Stimulated activated CD4-positive, alpha-beta T cell treated with anti-CD3 and anti-CD28 coated beads, Interleukin-1b, Interleukin-23, amount 100 ng/mL, for 48 hours (primary cell): ENCODE measurements at places on chromosomes 2 and 18.

DNA sequence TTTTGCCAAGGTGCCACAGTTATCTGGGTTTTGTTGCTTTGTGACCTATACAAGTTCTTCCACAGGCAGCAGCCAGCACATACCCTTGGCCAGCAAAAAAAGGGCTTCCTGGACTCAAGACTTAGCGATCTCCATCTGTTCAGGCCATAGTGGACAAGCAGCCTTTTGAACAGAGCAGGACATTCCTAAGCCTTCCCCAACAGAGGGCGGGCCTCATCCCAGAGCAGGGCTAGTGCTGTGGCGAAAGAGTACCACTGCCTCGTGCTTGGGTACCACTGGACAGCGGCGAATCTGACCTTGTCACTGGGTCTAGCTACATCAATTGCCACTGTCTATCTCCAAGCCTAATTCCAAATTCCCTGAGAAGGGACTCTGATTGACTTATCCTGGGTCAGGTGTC lies 56.4 kb downstream of the NAB1 start:
- no peak for DNase-seq

GRCh38 chr18:56166914-56167313 lies 471.5 kb downstream of the TXNL1 start:
- no peak for DNase-seq

DNA sequence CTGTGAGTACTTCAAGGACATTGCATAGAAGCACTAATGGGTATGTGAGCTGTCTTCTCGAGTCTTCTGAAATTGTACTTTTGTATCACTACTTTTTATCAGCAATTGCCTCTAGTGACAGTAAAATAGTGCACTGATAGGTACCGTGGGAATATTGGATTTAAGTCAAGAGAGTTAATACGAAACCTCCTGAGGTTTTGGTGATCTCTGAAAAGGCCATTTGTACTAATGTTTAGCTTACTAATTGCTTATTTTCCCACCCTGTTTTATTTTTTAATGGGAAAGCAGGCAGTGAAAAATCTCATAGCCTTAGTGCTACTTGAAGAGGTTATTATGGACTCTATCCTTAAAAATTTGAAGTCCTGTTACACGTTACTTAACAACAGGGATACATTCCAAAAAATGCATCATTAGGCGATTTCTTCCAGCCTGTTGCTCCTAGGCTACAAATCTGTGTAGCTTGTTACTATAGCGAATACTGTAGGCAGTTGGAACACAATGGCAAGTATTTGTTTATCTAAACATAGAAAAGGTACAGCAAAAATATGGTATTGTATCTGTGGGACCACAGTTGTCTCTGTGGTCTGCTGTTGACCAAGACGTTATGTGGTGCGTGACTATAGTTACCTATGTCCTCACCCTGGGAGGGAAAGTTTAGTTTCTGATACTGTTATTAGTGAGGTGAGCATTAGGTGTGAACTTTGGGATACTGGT lies 65.9 kb downstream of the CAB39 start:
- DNase-seq = no peak

DNA sequence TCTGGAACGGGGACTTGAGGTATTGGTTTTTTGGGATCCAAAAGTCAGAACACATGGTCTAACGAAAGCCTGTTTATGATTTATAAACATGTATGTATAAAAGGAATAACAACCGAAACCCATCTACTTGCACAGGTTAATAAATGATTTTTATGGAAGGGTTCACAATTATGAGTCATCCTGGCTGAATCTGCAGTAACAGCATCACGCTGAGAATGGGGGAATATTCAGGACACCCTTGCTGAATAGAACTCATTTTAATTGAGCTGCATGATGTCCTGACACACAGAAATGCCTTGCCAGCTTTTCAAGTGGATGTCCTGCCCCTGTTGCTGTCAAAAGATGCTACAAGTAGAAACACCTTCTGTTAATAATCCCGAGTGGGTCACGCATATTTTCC lies 54.7 kb upstream of the TGFA start:
- DNase-seq = no peak

- DNase-seq = no peak
Measured at GRCh38 chr2:229485857-229486256, 214.8 kb upstream of the PID1 start.

GRCh38 chr2:152405206-152406118 lies 70.5 kb downstream of the FMNL2 start:
- DNase-seq = no peak

GRCh38 chr2:126898636-126899035 lies at the start of gene TEX51:
Gene TEX51 (plus strand): TSS chr2:126898890. CDS start chr2:126898919, 29 bp downstream.
- DNase-seq = no peak
